ENCODE measurements at places on chromosomes 5 and 9.
A peak's percentile ranks its signal among the peaks of the same experiment; 100 is the strongest.

- DNase-seq, result no peak
Measured at GRCh38 chr9:13862654-13863053, 451.3 kb downstream of the NFIB start.

DNA sequence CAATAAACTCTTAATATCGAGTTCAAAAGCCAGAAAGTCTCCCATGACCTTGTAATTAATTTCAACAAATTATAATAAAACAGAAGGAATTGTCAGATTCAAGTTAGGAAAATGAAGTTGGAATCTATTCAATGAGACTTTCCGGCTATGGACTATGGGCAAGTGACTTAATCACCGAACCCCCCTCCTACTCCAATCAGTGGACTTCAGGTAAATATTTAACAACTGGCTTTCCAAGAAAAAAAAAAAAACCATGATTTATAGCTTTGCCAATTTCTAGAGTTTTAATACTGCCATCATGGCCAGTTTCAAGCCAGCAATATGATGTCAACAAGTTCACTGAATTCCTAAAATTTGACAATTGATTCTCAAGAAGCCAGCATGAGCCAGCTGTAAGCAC lies 4.5 kb downstream of the SLC45A2 start:
- DNase-seq, result no peak

DNA sequence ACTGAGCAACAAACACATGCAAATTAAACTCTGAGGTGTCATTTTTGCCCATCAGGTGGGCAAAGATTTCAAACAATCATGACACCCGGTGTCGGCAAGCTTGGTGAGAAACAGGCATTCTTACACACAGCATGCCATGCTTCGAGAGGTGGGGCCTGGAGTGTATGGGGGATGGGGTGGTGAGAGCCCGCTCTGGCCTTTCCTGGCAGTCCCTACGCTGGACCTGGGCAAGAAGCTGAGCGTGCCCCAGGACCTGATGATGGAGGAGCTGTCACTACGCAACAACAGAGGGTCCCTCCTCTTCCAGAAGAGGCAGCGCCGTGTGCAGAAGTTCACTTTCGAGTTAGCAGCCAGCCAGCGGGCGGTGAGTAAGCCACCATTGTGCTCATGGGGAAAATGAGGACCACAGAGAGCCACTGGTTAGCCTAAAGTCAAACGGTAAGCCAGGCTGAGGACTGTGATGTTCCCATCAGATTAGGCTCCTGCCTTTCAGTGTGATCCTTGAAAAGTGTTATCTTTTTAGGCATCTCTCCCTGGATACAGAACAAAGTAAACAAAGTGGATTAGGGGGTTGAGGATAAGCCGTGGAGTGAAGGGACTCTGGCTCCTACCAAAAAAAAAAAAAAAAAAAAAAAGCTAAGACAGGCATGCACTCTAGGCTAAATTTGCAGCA lies 9.4 kb downstream of the MYOZ3 start:
- no peak for DNase-seq

DNA sequence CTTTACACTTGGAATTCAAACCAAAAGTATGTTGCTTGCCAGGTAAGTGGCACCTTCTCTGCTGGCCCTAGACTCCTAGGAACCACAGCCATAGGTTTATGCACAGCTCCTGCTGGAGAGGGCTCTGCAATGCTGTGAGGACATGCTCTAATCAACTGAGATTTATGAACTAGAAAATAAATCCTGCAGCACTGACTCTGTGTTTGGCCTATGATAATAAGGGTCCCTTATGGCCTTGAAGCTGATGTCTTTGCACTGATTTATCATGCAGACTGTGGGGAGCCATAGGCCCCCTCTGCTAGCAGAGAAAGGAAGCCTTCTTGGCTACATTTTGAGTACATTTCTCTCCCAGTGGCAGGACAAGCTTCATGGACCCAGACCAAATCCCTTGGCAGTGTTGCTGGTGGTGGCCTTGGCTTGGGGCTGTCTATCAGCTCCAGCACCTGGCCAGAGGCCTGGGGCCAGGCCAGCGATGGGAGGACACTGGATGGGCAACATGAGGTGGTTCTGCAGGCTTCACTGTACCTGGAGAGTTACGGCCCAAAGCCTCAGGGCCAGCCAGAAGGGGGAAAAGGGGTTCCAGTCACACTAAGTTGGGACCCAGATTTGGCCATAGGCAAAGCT lies 178.0 kb downstream of the SEMA6A start:
- no peak for DNase-seq

DNA sequence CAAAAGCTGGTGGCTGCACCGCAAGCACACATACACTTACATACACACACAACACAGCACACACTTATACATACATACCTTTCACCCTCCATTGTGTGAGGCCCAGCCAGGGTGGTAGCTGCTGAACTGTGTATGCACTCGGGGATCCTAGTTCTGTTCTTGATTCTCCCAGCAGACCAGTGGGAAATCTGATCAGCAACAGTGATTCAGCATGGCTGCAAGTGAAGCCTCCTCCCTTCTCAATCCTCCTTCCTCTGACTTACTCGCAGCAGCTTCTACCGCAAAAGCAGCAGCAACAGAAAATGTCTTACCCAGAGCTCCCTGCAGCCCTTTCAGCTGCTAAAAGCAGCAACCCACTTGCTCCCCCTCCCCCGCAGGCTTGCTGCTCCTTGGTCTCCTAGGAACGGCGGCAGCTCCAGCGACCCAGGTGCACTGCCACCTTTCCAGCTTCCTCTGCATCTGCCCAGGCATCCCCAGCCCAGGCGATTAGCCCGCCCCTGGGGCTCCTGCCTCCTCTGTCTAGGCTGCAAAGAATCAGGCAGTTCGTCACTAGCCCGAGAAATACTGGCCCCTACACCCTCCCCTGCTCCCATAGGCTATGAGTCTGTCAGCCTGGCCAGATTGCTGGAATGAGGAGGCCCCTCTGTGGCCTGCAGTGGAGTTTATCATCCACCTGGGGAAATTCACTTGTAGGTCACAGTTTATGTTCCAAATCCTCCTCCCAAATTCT lies at the start of gene KLHL3:
Gene KLHL3, minus strand, starts transcription at position 535 of the 730 bp plus-strand sequence. Its CDS starts 443 bp downstream, at position 92.
- DNase-seq, result no peak

- DNase-seq, result peak; percentile 66
Measured at GRCh38 chr9:82597241-82598203, 465.4 kb downstream of the RASEF start.

GRCh38 chr9:98329281-98329680 lies 73.8 kb upstream of the TBC1D2 start:
- DNase-seq, result no peak

DNA sequence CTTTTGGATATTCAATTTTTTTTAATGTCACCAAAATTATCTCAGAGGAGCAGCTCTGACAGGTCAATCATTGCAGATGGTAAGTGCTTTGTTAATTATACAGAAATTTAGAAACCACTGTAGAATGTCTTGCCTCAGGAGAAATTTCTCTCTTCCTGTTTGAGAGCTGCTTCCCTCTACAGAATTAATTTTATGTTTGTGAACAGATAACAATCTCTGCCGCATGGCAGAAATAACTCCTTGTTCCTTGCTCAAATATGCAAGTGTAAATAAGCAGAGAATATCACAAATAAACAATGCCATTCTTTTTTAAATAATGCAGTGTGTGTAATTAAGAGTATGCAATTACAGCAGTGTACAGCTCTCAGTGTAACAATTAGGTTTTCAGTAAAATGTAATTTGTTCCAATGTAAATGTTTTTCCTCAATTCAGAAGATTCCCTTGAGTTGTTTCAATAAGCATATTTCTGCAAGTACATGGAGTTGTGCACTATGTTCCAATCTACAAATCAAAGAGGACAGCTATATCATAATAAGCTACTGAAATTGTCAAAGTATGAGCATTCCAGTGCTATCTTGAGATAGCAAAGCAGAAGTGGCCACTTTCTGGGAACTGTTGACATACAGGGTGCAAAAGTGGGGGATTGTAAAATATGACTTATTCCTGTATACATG lies 1012.8 kb downstream of the MAT2B start:
- peak; percentile 78 for DNase-seq

DNA sequence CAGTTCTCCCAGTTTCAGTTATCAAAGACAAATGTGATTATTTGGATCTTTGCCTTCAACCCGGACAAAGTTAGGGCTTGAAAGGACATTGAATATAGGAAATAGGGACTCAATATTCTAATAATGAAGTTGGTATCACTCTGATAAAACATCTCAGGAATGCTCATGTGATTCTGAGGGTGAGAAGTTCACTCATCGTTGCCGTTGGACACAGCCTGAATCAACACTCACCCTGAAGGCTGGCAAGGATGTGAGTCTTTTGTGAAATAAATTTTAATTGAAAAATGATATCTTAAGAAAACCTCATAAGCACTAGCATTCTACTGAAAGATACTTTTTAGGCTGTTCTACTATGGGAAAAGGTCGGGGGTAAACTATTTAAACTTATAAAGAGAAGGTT lies 44.8 kb upstream of the C9orf72 start:
- DNase-seq, result no peak

DNA sequence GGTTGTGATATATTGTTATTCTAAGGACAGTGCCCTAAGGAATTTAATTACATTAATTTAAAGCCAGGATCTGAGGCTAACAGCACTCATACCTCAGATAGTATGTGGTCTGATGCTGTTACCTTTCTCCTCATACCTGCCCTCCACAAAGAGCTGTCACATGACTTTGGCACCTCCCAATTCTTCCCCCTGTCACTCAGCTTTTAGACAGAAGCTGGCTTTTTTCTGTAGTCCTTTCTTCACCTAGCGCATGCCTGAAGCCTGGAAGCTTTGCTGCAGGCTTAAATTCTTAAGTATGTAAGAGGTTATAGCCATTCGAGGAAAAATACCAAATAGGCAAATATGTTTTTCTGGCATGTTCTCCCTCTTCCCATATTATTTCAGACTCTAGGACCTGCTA lies 61.0 kb upstream of the ADAMTS19 start:
- DNase-seq, result no peak

- DNase-seq, result peak; percentile 32
Measured at GRCh38 chr9:127074561-127075548, 47.6 kb downstream of the ANGPTL2 start.

DNA sequence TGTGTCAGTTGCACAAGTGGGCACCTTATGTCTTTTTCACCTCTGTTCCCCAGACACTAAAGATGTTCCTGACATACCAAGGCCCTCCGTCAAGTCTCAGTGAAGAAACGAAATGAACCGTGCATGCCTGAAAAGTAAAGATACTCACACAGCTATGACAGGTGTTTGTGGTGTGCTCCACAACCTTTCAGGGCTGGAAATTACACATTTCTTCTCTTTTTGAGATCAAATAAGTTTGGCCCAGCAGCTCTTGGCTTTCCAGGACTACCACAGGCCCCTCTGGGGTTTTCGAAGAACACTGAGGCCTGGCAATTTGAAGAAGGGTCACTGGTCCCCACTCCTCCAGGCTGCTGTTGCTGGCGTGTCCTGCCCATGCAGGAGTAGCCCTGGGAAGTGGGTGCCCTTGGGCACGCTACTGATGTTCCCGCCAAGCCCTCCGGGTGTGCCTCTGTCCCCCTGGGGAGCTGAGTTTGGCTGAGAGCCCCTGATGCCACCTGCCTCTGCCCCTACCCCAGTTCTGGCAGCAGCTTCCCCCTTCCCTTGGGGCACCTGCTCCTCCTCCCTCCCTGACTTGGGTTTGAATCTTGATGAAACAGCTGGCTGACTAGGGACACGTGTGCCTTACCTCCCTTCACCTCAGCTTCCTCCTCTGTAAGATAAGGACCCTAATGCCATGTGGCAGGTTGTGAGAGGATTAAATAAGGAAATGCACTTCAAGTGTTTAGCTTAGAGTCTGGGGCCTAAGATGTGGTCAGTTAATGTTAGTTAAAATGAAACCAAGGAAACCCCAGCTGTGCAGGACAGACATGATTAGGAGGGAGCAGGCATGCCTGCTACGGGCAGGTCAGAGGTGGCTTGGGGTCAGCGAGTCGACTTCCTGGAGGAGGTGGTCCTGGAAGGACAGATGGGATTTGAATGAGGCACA lies 49.1 kb upstream of the GADD45G start:
- DNase-seq, result no peak

DNA sequence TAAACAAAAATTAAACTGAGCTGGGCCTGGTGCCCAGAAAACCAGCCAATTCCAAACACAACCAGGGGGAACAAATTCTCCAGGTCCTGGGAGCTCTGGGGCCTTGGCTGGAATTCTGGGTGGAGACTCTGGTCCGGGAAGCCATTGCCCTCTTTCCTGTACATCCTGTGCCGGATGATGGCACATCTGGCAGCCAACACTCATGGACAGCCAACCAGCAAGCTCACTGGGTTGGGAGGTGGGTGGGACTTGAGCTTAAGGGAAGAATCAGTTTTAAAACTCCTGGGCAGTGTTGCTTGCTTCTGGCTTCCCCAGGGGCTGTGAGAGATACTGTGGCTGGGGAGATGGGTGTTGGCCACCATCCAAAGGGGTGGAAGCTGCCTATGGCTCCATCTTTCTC lies 56.1 kb downstream of the PCDH1 start:
- peak; percentile 62 for DNase-seq

DNA sequence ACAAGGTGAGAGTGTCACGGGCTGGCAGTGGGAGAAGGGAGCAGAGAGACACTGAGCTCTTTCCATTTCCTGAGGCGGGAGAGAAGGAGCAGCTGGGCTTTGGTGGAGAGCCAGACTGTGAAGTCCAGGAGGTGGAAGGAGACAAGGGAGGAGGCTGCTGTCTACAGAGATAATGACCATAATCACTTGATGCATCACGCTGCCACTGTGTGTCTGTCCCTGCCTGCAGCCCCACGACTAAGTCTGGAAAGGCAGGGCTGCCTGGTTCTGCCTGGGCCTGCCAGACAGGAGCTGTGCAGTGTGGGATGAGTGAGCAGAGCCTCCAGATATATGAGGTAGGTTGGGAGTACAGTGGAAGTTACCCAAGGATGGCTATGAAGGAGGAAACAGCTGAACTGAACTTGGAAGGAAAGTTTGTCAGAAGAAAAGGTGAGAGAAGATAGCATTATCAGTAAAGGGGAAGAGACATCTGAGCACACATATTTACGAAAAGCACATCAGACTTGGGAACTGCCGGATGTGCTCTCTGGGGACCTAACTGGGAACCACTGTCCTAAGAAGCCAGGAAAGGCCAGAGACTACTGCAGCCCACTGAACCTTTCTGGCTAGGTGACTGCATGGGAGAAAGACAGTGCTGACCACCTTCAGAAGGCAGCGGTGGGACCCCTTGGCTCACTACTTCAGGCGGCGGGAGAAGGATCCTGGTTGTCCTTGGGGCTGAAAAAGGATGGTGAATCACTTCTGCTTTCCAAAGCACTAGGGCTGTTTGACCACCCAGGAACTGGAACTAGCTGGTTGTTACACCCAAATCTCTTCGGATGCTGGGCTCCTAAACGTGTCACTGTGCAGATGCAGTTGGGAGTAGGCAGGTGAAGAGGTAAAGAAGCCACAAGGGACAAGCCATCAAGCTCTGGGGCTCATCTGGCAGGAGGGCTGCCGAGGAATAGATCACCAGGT lies 12.8 kb upstream of the DDX41 start:
- no peak for DNase-seq

GRCh38 chr5:6733411-6734242 lies 20.4 kb downstream of the TENT4A start:
- no peak for DNase-seq
